ENCODE measurements at places on chromosomes 2 and 18.

DNA sequence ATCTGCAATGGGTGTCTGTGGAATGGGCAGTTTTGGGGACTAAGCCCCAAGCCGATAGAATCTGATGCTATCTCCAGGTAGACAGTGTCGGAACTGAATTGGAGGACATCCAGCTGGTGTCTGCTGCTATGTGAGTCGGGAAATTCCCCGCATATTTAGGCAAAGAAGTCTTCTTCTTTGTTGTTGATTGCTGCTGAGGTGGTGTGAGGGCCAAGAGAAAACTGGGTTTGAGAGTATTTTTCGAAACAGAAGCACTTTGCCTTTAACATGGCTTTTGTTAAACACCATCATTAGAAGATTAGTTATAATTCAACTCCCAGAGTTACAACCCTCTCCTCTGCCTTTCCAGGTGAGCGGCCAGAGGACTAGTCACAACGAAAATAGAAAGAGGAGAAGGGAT lies 49.4 kb upstream of the ACTR3 start:
- no peak for DNase-seq

DNA sequence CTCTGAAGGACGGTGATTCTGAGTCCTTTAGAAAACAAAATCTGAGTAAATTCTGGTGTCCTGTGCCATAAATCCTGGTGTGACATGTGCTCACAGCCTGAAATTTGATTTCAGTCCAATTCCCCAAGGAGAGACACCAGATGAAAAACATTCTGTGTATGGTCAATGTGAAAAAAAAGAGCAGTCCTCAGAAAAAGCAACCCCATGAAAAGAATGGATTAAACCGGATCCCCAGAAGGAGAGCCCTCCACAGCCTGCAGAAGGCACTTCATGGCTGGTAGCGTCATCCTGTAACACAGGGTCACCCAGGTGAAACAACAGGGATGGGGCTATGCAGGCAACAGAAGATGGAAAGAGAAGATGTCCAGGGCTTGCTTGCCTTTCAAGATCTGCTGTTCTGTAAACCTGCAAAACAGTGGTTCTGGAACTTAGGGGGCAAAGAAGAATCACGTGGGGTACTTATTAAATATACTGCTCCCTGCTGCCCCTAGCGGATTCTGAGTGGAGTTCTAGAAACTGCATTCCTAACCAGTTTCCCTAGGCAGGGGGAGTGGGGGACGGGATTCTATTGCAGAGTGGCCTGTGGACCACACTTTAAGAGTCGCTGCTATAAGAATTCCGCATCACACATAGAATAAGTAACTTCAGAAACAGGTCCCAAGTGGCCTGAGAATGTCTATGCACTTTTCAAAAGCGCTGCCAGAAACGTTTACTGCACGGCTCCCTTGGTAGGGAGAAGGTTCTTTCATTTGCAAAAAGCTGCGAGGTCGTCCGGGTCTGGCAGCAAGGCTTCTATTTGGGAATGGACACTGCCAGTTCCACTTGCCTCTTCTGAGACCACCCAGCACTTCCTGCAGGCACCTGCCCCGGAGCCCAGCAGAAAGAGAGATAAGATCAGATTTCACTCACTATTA lies 118.9 kb upstream of the ARL5A start:
- no peak for DNase-seq

DNA sequence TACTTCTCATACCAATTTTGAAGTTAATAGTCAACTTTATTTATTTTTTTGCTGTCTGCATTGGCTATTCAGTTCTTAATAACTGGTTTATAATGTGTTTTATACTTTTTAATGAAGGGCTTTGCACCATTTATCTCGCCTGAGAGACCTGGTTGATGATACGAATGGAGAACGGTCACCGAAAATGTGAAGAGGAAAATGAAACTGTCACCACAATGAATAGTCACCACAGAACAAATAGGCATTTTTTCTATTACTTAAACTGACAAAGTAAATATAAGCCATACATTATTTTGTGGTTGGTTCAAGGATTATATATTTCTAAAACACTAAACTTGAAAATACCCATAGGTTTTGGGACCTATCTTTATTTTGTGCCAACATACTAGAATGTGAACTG lies 20.4 kb downstream of the C18orf54 start:
- DNase-seq, result no peak

DNA sequence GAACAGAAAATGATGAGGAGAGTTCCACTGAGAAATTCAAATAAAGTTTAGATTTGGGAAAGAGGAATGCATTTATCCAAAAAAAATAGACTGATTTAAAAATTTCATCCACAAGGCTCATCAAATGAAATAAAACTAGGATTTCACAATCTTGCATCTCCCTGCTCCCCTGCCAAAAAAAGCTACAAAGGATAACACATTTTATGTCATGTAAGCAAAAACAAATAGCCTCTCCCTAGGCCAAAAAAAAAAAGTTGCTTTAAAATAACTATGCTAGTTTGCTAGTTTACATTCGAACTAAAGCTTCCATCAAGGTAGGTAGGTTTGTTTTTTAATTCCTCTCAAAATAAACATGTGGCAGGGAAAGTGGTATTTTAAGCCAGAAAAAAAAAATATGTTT lies 465.5 kb upstream of the ID2 start:
- DNase-seq, result no peak

DNA sequence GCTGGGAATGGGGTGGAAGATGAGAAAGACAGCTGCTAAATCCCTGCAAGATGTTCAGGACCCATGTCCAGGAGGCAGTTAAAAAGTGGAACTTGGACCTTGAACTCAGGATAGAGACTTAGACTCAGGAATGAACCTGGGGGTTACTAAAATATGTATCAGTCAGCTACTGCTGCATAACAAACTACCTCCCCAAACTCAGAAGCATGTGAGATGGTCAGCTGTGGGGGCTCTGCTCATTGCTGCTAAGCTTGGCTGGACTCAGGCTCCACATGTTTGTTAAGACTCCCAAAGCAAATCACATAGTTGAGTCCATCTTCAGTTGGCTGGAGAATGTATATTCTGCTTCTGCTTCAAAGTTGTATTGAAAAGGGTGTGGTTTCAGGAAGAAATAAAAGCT lies 61.4 kb upstream of the COPS8 start:
- no peak for DNase-seq

DNA sequence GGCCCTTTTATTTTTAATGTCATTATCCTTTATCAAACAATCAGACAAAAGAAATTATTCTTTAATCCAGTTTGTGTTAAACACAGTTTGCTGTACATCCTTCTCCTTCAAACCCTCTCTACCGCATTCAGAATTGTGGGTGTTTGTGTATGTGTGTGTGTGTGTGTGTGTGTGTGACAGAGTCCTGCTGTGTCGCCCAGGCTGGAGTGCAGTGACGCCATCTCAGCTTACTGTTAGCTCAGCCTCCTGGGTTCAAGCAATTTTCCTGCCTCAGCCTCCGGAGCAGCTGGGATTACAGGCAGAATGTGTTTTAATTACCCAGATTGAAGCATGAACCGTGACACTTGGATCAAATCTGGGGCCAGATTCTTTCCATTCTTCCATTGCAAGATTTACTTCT lies 723.7 kb downstream of the DCDC2C start:
- DNase-seq, result no peak

DNA sequence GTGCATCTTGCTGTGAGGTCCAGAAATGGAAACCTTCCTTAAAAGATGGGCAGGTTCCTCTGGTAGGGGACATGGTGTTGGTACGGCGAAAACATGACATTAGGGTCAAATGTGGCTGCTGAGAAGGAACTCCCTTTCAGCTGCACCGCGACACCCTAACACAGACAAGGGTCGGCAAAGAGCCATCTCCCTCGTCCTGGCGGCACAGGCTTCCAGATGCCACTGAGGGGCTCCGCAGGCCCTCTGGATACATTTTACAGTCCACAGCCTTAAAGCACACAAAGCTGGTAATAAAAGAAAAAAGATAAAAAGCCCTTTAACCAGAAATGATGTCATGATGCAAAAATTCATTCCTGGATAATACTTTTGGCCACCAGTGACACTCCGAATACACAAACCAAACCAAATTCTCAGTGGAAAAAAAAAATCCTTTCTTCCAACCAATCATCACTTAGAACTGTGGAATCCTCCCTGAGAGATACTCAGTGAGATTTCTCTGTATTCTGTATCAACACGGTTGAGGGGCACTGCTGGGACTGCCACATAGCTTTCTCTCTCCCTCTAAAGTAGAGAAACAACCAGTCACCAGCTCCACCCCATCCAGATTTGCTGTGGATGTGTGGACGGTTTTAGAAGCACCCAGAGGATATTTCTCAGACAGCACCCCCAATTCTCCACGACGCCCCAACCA lies 174.8 kb downstream of the HDAC4 start:
- DNase-seq, result no peak

- no peak for DNase-seq
Measured at GRCh38 chr2:43075811-43076585, 150.4 kb downstream of the ZFP36L2 start.

- DNase-seq, result no peak
Measured at GRCh38 chr18:37438417-37439180, 127.0 kb downstream of the CELF4 start.

GRCh38 chr2:52345082-52345481 lies 1313.2 kb upstream of the NRXN1 start:
- DNase-seq, result no peak

DNA sequence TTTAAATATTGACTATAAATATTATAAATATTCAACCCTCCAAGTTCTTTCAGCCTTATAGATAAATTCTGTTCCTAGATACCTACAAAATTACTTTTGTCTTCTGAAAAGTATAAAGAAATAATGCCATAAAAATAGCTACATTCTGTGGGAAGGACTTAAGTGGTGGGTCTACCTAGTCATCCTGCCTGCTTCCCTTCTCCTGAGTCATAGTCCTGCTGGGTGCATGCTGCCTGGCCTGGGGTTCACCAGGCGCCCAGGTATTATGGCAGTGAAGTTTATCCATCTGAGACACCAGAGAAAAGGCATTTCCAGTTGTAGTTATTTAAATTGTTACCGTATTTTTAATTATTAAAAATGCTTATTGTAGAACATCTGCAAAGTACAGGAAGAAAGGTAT lies 167.5 kb downstream of the SLC39A10 start:
- no peak for DNase-seq

GRCh38 chr18:7512348-7512747 lies 54.8 kb upstream of the PTPRM start:
- no peak for DNase-seq

GRCh38 chr2:69375494-69376353 lies 11.3 kb downstream of the GFPT1 start:
- no peak for DNase-seq

GRCh38 chr18:55343396-55344073 lies 244.5 kb downstream of the TCF4 start:
- no peak for DNase-seq

- no peak for DNase-seq
Measured at GRCh38 chr2:72126186-72127100, 21.2 kb downstream of the CYP26B1 start.

DNA sequence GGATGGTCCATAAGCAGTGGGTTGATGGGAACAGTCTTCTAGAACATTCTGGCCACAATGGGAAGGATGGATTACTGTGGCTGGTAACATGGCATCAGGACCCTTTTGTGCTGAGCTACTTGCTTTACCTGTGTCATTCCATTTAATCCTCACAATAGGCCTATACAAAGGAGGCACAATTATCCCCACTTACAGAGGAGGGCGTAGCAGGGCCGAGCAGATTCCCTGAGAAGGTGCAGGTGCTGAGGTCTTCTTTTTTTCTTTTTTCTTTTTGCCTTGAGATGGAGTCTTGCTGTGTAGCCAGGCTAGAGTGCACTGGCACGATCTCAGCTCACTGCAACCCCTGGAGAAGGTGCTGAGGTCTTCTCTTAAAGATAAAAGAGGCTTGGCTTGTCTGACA lies 6.7 kb upstream of the LRRC30 start:
- DNase-seq, result no peak

DNA sequence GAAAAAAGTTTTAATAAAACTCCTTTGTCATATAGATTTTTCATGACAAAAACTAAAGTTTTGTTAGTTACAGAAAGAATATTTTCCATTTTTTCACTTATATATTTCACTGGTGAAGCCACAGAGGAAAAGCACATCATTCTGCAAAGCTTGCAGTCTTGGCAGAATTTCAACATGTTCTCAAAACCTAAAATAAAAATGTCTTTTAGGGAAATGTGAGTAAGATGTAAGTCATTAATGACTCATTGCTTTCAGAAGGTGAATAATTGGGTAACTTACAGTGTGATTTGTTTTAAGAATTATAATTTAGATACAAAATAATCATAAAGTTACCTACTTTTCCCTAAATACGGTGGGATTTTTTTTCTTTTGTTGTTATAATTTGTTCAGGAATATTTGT lies 43.4 kb upstream of the TNFRSF11A start:
- DNase-seq, result no peak

DNA sequence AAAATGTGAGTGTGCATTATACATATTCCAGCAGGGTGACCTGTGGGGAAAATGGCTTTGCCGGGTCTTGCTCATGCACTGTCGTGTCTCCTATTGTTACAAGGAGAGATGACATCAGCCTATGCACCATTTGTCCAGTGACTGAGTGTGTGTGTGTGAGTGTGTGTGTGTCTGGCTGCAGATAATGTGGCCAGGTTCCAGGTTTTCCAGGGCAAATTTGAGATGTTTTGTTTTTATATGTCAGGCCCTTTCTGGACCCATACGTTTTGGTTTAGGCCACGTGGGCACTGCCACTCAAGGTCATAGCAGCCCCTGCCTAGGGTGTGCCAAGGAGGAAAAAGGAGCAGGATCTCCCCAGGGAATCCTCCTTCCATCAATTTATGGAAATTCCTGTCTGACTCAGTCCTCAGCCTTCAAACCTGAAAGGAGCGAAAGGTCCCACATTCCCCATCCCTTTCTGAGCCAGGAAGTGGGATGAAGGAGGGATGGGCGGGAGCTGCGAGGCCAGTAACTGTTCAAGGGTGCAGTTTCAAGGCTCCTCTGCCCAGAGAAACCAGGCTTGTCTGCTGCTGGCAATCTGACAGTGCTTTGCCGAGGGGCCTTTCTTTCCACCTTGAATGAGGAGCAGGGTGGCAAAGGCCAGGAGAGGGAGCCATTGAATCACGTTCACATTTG lies 93.0 kb upstream of the SMAD2 start:
- no peak for DNase-seq

DNA sequence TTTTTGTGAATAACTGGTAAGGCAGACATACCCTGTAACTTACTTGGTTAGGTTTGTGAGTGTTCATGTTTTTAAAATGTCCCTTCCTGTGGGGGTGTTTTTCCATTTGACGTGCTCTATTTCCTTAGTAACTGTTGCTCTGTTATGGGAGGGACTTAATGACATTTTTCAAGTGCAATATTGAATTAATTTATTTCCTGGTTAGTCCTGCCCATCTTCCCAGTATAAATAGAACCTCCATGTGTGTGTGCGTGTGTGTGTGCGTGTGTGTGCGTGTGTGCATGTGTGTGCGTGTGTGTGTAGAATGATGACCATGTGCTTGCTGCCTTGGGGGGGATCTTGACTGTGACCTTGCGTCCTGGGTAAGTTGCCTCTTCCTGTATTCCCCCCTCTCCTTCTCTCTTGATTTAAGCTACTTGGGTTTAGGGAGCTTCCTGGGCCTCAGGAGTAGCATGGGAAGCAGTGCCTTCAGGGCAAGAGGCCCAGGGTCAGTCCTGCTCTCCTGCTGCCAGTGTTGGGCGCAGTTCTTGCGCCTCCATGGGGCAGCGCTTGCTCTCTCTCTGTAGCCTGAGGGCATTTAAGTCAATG lies 163.9 kb downstream of the LDLRAD4 start:
- peak; percentile 62 for DNase-seq
